NCI-H345 (cell line): ENCODE measurements at places on chromosomes 2 and 18.

DNA sequence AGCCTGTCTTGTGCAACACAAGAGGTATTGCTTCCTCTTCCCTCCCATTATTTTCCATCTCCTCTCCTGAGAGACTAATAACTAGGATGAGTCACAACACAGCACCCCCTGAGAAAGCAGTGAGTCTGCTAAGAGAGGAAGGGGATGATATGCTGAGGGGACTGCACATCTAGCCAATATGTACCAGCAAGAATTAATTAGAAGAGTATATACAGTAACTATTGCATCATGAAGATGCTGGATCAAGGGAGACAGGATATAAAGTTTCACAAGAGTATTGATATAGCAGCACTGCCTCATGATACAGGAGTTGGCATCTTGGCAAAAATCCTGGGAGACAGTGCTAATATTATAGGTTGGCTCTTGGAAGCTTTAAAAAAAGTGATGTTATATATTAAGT, 289.9 kb upstream of the RBMS1 start:
- DNase-seq: no peak

- peak; percentile 48 for DNase-seq
These were observed 44.5 kb downstream of the TMEM182 start for GRCh38 chr2:102806250-102806837.

GRCh38 chr2:169736902-169737301, 3.3 kb downstream of the KLHL23 start:
- DNase-seq: no peak

GRCh38 chr2:216195565-216196029, 86.4 kb downstream of the XRCC5 start:
- DNase-seq: no peak
